RKO (cell line): ENCODE measurements at places on chromosomes 4 and X.

GRCh38 chr4:150068300-150068960 lies 9.8 kb upstream of the DCLK2 start:
- no peak for DNase-seq

DNA sequence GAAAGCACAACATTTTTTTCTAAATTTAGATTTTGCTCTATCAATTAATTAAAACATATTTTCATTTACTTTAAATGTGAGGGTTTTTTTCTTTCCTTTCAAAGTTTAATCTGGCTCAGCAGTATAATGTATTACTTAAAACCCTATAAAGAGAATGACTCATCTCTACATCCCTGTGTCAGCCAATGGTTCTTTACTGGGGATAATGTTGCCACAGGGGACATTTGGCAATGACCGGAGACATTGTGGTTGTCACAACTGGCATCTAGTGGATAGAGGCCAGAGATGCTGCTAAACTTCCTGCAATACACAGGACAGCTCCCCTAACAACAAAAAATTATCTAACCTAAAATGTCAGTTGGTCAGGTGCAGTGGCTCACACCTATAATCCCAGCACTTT lies 53.8 kb downstream of the SYNPO2 start:
- DNase-seq: no peak

GRCh38 chr4:114320126-114320525 lies 278.5 kb upstream of the UGT8 start:
- DNase-seq: no peak

DNA sequence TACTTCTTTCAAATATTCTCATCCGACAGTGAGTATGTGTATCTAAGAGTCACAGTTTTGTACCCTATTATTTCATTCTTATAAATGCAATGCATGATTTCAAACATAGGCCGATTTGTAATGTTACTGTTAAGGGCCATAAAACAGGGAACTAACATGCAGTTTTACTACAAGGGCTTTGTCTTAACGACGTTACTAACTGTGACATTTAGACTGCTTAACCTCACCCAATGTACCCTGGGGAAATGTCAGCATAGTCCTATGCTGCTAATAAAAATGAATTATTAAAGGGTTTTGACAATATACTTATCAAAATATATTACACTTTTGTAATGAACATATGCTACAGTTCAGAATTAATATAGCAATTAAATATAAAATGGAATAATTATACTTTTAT lies 74.8 kb upstream of the CPXCR1 start:
- no peak for DNase-seq

DNA sequence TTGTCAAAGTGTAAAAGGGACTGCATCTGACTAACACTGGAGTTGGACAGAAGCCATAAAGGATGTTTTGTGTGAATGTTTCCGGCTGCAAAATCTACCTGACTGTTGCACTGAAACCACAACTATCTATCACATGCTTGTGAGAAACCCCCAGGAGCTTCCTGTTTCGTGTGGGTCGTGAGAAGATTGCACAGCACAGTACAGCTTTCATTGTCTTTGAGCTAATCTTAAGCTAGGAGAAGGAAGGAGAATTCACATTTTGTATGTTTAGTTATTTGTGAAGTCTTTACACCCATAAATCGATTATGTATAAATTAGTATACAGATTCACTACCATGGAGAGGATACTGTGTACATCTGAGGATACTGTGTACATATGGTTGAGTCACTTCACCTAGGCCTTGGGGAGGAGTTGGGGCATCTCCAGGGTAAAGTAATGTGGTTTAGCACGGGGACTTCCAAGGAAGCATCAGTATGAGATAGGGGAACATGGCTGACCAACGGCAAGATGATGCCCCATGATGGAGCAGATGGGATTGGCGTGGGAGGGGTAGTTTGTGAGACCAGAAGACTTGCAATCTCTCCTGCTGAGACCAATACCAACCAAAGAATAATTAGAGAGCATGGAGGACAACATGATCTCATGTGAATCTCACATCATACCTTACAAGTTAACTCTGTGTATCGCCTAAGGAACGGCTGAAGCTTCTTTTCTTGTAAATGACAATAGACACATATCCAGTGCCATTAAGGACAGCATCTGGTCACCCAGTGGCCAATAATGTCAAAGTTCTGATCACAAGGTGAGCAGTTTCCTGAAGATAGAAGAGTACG lies 43.1 kb upstream of the FAM9C start:
- no peak for DNase-seq
